Skin of body (tissue), 3 donors: ENCODE measurements at places on chromosomes 3 and 15. TPM values are rescaled to one million over a fixed set of nuclear protein-coding genes. Genes with fewer than 3 reads are reported as not detected.

The TP63 gene
- 86.9 TPM for total RNA-seq

DNA sequence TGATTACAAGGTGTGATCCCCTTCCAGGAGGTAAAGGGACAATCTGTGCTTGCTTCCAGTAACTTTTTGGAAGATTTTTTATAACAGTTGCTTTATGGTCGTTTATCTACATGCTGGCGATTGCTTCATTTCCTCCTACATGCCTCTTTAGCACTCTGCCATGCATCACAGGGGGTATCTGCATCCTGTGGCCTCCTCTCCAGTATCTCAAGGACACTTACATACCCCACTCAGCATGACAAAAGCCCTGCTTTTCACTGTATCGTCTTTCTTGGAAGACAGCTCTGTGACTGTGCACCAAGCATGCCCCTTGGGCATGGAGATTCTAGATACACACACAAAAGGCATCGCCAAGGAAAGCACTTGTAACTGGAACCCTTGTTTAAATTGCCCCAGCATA, 25.3 kb downstream of the CAPN3 start:
- no peak for DNase-seq

GRCh38 chr3:161230621-161231171, 9.6 kb downstream of the NMD3 start:
- no peak for DNase-seq

The THSD4 gene
- 24.3 TPM for total RNA-seq

DNA sequence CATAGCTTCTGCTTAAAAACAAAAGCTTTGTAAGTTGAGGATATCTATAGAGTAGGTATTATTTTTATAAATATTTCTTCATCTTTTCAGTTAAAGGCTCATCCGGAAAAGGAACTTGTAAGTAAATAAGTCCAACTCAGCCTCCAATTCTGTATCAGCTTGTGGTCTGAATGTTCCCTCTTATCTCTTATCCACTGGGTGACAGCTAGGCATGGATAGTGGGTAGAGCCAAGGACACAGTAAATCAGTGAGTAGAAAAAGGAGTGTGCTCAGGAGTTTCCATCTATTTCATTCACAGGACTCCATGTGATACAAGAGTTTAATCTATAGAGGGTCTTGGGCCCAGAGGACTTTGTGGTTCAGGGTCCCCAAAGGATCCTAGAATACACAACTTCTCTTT, 50.9 kb downstream of the FRMD5 start:
- DNase-seq, result no peak
